Activated CD4-positive, alpha-beta memory T cell treated with anti-CD3 and anti-CD28 coated beads for 36 hours (primary cell): ENCODE measurements at places on chromosomes 1 and 21. TPM values are rescaled to one million over a fixed set of nuclear protein-coding genes. Genes with fewer than 3 reads are reported as not detected.

DNA sequence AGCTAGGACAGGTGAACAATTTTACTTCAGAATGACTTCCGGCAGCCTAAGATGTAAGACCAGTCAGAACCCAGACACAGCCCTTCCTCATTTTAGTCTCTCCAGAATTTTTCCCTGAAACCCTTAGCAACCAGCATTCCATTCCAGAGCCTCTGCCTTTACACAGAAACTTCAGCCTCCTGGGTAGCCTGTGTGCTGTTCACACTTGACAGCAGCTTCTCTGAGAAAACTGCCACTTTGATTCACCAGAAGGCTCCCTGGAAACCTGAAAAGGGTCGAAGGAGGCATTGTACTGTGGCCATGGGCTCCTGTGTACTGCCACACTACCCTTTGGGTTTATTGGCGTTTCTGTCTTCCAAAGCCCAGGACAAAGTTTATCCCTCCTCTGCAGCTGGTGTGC, 17.4 kb downstream of the HYI start:
- DNase-seq = no peak

DNA sequence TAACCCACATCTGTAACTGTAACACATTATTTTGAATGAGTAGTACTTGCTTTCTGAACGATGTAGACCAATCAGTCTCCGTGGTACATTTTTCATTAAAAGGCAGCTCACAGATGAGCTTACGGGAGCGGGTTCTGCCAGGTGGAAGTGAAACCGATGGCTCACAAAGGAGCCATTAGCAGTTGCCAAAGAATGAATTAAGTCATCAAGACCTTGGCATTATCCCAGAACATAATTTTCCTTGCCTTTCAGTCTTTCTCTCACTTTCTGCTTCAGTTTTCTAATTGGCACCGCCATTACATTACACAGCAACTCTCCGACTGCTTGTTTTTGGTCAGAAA, 33.5 kb upstream of the UTS2 start:
- no peak for DNase-seq

Gene CCT8
- total RNA-seq = 435 TPM

Gene FCGR2B
- total RNA-seq = not detected

DNA sequence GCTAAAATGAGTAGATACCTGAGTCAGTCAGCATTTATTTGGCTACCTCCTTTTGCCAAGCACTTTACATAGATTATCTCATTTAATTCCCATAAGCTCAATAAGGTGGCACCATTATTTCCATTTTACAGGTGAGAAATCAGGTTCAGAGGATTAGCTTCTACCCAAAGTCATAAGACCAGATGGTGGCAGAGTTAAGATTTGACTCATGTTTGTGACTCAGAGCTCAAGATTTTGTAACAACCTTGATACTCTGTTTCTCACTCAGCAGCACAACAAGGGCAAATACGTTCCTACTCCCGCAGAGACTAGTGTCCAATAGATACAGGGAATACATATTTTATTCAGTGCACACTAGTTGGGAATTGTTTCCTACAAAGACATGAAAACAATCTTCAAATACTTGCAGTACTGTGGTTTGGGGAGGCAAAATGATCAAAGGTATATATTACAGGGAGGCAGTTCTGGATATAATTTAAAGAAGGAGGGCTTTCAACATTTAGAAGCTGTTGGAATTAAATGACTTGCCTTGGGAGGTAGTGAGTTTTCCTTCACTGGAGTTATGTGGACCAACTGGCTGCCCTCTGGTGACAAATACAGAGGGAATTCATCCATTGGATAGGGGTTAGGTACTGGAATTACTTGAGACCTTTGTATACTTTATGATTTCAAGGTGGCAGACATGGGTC, 3.6 kb downstream of the LEPR start:
- peak; percentile 11 for DNase-seq

Gene SPATA46
- total RNA-seq = not detected

DNA sequence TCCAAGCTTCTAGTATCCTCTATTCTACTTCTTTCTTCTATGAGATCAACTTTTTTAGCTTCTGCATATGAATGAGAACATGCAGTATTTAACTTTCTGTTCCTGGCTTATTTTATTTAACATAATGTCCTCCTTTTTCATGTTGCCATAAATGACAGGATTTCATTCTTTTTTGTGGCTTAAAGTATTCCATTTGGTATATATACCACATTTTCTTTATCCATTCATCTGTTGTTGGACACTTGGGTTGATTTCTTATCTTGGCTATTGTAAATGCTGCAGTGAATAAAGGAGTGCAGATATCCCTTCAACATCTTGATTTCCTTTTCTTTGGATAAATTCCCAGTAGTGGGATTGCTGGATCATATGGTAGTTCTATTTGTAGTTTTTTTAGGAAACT, 209.6 kb downstream of the GPR52 start:
- DNase-seq = no peak

DNA sequence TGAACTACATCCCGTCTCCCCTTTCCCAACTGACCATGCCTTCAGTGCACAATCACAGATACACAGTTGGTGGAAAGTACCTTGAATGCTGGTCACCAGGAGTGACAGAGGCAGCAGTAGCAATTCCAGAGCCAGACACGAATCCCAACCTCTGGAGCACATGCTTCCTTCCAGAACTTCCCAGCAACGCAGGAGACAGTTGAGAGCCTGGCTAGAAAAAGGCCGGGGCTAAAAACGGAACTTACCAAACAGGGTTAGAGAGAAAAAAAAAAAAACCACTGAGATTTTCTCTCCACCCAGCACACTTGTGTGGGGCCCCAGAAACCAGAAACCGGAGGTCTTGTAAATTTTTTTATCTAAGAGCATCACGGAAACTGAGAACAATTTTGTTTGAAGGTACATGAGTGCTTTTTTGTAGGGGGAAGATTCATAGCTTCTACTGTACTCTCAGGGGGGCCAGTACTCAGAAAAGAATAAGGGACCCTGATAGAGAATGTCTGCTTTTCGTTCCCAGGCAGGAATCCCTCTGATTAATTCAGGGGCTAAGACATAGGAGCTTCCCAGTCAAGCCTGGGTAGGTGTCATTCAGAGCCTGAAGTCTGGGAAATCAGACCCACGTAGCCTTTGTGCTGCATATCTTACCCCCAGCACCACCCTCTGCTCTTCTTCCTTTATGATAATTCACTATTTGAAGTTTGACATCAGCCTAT, at the start of gene CD48:
Gene CD48, minus strand, starts transcription at position 221 of the 710 bp plus-strand sequence. Its CDS starts 59 bp downstream, at position 162.
- DNase-seq = peak; percentile 65

DNA sequence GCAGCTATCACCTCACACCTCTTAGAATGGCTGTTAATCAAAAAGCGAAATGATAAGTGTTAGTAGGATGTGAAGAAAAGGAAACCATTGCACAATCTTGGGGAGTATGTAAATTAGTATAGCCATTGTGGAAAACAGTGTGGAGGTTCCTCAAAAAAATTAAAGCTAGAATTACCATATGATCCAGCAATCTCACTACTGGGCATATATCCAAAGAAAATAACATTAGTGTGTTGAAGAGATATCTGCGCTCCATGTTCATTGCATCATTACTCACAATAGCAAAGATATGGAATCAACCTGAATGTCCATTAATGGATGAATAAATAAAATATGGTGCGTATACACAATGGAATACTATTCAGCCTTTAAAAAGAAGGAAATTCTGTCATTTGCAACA, 68.9 kb downstream of the SNRPE start:
- DNase-seq = no peak

Gene POU2F1
- 20.1 TPM for total RNA-seq

Gene HAX1
- total RNA-seq = 168 TPM

DNA sequence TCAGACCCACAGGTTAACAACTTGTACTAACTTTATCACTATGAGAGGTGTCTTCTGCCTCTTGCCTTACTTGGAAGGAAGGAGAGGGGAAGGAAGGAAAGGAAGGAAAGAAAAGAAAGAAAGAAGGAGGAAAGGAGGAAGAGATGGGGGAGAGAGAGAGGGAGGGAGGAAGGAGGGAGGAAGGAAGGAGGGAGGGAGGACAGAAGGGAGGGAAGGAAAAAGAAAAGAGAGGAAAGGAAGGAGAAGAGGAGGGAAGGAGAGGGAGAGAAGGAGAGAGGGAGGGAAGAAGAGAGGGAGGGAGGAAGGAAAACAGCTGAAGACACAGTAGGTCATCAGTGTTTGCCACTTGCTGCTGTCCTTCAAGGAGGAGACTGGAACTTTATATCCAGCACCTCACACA, 5.3 kb upstream of the SIPA1L2 start:
- DNase-seq = no peak

- no peak for DNase-seq
Measured at GRCh38 chr21:33825915-33826314, 89.7 kb downstream of the ATP5PO start.

DNA sequence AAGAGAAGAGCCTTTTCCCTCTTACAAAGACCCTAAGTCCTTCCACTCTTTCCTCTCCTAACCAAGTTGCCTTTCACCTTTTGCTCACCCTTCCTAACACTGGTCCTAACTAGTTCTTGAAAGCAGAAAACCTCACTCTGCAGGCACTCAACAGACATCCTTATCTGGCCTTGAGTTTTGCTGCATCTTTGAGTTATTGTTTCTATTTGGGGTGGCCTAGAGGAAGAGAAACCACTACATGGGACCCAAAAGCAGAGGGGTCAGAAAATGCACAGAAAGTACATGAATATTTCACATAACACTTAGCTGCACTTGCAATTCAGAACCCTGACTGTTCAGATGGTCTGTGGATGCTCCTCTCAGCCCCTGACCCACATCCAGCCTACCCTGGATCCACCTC, 178.3 kb upstream of the SYT6 start:
- DNase-seq = no peak

- no peak for DNase-seq
Measured at GRCh38 chr1:109786112-109786480, 22.4 kb upstream of the EPS8L3 start.

Gene ACTA1
- total RNA-seq = not detected

Gene LAX1
- 14.0 TPM for total RNA-seq

DNA sequence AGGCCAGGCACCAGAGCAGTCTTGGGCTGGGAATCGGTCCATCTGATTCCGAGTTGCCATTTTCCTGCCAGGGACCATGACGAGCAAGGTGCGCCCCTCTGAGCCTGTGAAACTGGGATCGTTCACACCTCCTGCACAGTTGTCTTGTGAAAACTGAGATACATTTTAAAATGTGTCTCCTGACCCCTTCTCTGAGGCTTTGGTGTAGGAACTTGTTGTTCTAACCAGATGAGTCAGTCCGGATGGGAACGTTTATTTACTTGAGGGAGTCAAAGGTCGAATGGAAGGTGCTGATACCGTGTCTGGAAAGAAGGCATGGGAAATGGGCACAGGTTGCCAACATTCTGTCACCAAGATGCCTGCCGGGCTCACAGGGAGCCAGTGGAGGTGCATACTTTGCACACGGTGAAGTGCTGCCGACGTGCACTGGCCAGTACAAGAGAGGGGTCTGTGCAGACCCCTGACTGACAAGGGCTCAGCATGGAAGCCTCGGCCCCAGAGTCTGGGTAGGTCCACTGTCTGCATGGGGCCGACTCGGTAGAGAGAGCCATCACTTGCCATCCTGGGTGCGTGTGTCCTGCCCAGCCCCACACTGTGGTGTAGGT, 7.4 kb upstream of the KCNN3 start:
- DNase-seq = no peak

Gene DDX20
- 15.9 TPM for total RNA-seq

- no peak for DNase-seq
Measured at GRCh38 chr1:216462066-216462775, 39.0 kb upstream of the USH2A start.

- no peak for DNase-seq
Measured at GRCh38 chr1:153194331-153195050, 8.7 kb upstream of the LELP1 start.

- DNase-seq = no peak
Measured at GRCh38 chr1:36352910-36353878, 29.7 kb upstream of the EVA1B start.

DNA sequence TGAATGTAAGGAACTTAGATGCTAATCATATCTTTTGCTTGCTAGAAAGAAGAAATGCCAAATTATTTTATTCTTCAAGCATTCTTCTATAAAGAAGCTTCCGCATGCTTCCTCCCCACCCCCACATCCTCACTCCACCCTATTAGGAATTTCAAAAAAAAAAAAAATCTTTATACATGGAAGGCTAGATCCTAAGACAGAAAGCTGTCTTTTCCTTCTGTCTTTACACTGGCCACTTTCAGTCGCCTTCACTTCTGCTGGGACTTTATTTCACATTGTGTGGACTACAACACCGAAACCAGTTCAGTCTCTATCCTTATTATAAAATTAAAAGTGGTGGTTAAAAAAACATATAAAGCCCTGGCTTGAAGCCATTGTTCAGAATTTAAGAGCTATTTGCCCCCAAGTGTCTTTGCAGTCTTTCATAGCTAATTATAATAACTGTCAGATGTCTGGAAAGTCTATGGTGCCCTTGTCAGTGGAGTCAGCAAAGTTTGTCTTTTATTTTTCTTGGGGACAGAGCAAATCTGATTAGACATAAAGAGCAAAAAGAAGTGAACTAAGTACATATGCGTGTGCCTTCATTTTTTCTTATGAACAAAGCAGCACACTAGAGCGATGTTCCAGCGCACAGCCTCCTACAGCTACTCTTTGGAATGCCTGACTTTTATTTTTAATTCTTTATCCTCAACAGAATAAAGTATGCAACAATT, 297.7 kb downstream of the PTPRC start:
- no peak for DNase-seq

GRCh38 chr1:151159373-151159772, 2.9 kb downstream of the TNFAIP8L2 start:
- no peak for DNase-seq

DNA sequence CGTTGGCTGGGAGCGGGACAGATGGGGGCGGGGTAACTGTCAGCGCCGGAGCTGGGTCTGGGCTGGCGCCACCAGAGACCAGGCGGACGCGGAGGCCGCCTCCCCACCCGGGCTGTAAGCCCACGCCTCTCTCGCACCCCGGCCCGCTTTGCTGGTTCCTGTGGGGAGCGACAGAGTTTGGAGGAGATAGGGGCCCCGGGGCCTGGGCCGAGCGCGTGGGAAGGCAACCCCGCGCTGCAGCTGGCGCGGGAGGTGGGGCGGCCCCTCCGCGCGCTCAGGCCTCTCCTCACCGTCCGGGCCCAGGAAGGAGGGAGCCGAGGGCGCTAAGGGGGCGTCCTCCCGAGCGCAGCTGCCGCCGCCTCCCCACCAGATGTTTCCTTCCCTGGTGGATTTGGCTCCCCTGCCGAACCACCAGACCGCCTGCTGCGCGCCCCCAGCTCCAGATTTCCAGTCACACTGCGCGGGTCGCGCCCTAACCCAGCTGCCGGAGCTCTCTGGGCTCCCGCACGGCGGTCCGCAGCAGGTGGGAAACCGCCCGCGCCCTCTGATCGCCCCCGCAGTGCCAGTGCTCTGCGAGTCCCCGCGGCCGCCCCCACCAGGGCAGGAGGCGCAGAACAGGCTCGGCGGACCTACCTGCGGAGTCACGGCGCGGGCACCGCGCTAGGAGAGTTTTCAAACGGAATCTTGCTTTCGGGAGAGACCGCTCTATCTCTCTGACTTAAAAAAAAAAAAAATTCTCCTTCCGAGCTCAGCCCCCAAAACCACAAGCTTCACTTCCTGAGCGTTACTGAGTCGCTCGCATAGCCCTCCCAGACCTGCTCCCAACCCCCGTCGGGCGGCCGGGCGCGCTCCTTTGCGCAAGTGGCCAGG, 1.1 kb downstream of the GFI1 start:
- DNase-seq = peak; percentile 93
